Hindlimb muscle (tissue), 1 donor: ENCODE measurements at places on chromosomes 11 and 22.

- DNase-seq = no peak
Observed at GRCh38 chr11:5521540-5521939, 5.0 kb upstream of the UBQLNL start.

DNA sequence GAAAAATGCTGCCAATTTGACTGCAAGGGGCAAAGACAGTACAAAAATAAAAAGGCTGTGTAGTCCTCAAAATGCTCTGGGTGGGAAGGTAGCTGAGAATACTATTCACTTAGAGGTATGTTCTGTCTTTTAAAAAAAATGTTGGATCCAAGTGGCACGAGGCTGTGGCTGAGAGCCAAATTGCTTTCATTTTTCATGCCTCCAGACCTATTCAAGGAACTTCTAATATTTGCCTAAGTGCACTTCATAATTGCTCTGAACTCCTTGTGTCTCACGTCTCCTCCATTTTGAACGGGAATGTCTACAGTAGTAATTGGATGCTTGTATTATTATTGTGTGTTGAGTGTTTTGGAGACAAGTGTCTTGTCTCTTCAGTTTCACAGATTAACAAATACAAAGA lies 19.1 kb upstream of the SLC22A25 start:
- DNase-seq = no peak

DNA sequence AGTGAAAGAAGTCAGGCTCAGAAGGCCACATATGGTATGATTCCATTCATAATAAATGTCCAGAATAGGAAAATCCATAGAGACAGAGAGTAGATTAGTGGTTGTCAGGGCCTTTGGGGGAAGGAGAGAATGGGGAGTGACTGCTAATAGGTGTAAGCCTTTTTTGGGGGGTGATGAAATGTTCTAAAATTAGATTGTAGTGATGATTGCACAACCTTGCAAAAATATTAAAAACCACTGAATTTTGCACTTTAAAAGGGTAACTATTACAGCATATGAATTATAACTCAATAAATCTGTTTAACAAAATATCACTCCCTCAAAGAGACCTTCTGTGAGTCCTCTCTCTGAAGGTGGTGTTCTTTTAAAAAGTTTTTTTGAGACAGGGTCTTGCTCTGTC lies 72.3 kb upstream of the GRK3 start:
- no peak for DNase-seq

DNA sequence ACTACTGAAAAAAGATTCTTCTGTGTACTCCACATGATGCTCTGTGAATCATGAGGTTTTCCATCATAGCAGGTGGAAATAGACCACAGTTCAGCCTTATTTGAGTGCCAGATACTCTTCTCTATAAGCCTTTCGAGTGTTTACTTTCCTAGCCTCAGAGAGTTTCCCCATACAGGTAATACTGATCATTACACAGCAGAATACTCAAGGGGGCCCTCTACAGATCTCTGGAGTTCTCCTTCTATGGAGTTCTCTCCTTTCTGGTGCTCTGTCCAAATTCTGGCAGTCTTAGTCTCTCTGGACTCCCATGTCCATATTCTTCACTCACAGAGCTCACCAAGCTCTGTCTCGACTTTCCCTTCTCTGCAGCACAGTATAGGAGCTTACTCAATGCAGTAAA lies 175.7 kb upstream of the CARD18 start:
- DNase-seq = no peak

DNA sequence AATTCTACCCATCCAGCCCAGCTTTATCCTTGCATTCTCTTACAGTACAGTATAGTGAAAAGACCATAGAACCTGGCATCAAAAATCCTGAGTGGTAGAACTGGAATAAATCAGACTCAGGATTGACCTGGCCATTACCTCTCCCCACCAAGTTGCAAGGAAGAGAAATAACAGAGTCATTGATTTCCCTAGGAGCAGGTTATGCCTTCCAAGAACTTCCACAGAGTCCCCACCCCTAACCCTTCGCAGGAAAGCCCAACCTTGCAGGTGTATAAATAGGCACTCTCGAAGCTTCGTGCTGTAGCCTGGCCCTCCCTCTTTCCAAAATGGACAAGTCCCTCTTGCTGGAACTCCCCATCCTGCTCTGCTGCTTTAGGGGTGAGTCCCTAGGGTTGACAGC lies at the start of gene PATE1:
PATE1 (plus strand) TSS at position 301 of the 400 bp plus-strand sequence; CDS start at position 327, 26 bp downstream.
- no peak for DNase-seq

DNA sequence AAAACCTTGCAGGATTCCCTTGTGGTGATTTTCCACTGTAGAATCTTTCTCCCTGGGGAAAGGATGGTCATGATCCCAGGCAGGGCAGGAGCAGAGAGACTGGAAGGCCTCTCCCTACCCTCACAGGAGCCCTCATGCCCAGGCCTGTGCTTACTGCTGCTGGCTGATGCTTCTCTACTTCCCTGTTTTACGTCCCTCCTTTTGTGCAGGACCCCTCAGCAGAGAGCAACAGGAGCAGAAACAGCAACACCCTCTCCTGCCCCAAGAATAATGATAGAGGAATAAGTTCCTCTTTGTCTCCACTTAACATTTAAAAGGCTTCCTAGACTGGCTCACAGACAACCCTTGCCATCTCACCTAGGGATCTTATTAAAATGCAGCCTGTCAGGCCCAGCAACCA lies 3.6 kb downstream of the ISX start:
- DNase-seq = no peak

- no peak for DNase-seq
Observed at GRCh38 chr11:104106136-104106754, 57.7 kb downstream of the PDGFD start.

DNA sequence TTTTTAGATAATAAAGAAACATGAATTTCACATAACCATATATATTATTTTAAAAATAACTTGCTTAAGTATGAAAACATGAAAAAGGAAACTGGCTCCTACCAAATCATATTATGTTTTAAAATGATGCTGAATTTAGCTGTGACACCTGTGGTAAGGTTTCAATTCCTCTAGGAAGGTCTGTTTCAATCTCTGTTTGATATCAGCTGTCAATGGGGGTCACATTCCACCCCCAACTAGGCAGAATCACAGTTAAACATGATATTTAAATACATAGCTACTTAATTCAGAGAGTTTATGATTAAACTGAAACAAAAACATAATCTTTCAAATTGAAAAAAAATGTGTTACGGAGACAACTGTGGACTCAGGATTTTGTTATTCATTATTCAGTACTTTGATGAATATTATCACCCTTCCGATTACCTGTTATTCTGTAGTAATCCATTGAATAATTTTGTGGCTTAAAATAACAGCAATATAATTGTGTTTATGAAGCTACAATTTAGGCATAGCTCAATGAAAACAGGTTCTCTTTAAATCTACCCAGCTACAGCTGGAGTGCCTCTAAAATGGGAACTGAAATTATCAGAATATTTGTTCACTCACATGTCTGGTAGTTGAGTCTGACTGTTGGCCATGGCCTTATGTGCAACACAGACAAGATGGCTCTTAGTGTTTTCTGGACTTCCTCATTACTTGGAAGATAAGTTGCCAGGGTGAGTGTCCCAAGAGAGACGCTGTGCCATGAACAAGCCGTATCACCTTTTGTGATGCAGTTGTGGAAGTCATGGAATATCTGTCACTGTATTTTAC lies 244.6 kb upstream of the ANO3 start:
- no peak for DNase-seq

DNA sequence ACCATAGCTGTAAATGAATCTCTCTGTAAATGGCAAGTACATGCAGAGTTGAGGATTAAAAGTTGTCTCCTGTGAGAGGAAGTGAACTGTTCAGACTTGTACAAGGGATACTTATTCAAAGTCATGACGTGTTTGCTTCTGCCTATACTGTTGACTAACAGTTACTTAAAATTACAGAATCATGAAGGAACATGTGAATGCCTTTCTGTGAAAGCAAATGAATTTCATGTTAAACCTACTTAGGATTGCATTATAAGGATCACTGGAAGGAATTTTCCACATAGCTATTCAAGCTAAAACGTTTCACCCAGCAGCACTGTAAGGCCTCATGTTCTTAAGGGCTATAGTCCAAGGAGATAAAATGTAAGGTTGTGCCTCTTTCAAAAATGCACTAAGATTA lies 93.4 kb upstream of the BIRC3 start:
- DNase-seq = no peak

DNA sequence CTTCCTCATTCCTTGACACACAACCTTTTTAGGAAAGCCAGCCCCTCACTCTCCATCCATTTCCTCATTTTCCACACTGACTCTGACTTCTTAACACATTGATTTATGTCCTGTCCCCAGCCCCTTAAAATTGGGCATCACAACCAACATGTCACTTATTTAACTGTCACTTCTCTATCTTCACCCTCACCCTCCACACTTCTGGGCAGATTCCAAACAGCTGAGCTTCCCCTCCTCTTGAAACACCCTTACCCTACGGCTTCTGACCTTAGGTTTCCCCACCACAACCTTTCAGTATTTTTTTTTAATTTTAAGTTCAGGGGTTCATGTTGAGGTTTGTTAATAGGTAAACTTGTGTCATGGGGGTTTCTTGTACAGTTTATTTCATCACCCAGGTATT lies 696.3 kb downstream of the DLG2 start:
- no peak for DNase-seq

- DNase-seq = no peak
Observed at GRCh38 chr11:61619471-61620226, 38.8 kb upstream of the SYT7 start.

- no peak for DNase-seq
Observed at GRCh38 chr11:22879630-22880029, 19.4 kb upstream of the CCDC179 start.

DNA sequence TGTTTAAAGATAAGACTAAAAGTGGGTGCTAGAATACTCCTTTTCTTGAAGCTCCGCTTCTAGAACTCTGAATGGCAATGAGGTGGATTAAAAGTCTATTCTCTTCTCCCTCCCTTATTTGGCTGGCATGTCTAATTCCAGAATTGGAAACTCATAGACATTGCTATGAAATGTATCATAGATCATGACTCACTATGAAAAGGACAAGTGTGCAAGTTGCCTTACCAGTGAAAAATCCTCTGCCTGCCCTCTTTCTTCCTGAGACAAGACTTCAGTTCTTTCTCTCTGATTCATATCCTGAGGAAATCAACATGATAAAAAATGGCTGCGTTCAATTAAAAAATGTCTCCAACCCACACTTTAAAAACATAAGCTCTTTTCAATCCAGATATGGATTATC lies 73.2 kb upstream of the BLID start:
- no peak for DNase-seq

GRCh38 chr11:105719073-105719822 lies 109.4 kb downstream of the GRIA4 start:
- DNase-seq = no peak

DNA sequence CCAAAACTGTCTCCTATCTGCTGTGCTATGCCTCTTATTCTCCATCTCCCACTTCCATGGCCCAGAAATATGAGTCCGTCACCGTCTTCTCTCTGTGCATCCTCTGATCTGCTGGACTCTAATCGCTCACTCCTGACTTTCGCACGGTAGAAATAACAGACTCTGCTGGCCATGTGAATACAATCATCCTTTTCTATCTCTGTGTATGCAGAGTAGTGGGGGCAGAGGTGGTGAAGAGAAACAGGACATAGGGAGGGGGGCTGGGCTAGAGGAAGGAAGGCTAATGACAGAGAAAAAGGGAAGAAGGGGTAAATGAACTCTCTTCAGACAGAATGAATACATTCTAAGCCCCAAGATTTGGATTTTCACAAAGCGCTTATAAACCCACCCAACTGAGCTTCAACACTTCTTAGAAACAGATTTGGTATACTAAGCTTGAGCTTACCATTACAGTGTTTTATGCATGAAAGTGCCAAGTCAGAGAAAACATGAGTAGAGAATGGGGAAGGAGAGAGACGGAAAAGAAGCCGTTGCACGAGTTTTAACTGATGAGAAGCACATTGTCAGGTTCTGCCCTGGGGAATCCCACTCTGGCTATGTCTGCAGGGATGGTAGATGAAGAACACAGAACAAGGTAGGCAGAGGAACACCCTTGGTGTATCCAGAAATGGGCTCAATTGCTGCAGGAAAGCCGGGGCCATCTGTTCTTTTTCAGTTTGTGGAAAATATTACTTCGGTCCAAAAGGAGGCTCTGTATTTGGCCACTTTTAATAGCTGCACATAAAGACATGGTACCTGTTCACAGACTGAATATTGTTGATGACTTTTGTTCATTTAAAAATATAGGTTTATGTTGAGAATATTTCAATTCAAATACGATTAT lies 324.7 kb downstream of the ETS1 start:
- DNase-seq = no peak

- DNase-seq = no peak
Observed at GRCh38 chr11:44571871-44572270, 6.4 kb downstream of the CD82 start.

GRCh38 chr22:45235851-45236342 lies 4.8 kb downstream of the KIAA0930 start:
- DNase-seq = no peak

DNA sequence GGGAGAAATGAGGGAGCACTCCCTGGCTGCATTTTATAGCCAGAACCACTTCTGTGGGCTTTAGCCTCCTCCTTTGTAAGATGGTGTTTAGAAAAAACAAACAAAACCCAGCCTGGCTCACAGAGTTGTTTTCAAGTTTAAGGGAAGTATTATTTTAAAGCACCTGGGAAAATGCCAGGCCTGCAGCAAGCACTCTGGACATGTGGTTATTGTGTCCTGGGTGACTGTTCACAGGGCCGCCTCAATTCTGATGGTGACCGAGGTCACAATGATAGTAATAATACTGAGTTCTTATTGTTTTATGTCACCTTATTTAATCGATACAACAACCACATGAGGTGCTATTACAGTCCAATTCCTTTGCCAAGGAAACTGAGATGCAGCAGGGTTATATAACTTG lies 20.7 kb upstream of the SLC22A12 start:
- DNase-seq = no peak

DNA sequence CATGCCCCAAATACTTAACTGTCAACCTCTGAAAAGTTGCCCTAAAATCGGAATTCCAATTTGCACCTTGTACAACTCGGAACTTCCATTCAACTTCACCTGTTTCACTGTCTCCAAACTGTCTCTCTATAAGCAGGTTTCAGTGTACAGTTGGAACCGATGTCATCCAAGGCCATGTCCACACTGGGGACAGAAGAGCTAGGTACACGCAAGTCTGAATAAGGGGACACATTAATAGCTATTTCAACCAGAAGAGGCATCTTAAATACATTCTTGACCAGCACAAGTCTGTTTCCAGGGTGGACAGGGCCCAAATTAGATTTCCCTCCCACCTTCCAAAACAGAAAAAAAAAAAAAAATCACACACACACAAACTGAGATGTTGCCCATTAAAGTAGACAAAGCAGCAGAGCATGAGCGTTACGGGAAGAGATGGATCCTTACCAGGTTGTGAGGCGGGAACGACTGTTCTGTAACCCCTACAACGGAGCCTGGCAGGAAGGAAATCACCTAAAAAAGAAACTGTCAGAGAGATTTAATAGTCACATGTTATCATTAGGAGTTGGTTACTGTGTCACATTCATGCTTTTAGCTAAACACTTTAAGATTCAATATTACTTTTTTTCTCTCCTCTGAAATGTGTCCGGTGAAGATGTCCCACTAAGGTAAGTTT lies 1.7 kb downstream of the CREBZF start:
- no peak for DNase-seq

- no peak for DNase-seq
Observed at GRCh38 chr11:68743539-68743938, 7.8 kb downstream of the TESMIN start.

GRCh38 chr11:5467527-5467926 lies 18.4 kb downstream of the OR51I2 start:
- DNase-seq = no peak

GRCh38 chr11:92409355-92409754 lies 184.7 kb downstream of the FAT3 start:
- no peak for DNase-seq
